ENCODE measurements at places on chromosomes 5 and 9.

DNA sequence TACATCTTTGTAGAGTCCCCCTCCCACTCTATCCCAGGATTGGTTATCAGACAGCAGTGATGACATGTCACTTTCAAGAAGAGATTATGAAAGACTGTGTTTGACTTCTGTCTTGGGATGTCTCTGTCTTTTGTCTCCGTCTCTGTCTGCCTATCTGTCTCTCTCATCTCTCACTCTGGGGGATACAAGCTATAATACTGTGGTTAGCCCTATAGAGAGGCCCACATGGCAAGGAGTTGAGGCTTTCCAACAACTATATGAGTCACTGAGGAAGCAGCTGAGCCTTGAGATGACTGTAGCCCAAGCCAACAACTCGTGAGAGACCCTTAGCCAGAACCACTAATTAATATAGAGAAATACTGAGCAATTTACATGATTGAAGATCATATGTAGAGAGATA, 284.8 kb downstream of the PDE4D start:
- no peak for DNase-seq

GRCh38 chr5:25488119-25488518, 843.3 kb upstream of the CDH10 start:
- DNase-seq = no peak

GRCh38 chr9:100575006-100575405, 2.9 kb upstream of the CAVIN4 start:
- no peak for DNase-seq

DNA sequence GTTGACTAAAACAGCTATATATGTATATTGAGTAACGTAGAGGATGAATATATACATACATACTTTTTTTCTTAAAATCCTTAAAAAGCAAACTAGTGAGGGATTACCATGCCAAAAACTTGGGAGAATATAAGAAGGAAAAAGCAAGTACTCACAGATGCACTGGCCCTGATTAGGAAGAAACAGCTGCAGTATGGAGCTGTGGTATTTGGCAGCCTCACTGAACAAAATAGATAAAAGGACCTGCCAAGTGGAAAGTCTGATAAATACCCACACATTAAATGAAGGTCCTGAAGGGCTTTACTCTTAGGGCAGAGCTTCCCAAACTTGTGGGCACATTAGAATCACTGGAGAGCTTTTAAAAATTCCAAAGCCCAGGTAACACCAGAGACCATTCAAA, 80.6 kb downstream of the FEM1C start:
- DNase-seq = no peak

DNA sequence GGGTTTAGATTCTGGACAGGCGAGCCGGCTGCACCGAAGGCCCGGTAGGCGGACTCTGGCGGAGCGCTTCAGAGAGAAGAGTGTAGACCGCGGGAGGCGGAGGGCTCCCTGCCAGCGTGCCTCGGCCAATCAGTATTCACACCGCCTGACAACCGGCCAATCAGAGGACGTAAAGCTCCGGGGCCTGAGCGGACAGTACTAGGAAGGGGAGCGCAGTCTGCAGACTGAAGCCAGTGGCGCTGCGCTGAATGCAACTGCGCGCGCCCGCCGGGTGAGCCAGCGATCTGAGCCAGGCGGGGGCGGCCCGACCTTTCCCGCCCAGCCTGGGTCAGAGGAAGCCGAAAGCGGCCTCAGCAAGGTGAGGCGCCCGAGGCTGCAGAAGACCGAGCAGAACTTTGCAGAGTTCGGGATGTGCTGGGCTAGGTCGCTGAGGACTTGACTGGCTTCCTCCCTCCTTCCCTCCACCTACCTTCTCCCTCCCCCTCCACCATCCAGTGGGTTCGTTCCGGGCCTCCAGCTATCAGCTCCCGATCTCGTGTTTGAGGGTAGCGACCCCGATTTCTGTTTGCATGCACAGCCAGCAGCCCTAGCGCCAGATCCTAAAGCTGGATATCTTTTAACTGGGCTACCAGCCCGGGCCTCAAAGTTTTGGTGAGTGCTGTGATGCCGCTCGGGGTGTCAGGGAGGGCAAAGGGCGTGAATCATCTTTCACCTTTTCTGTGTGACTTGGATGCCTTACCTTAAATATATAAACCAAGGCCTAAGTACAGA, at the start of gene DMRT2:
Gene DMRT2 (plus strand): TSS at position 233 of the 771 bp plus-strand sequence. CDS start 1,257 bp downstream, outside the sequence.
- DNase-seq = no peak

DNA sequence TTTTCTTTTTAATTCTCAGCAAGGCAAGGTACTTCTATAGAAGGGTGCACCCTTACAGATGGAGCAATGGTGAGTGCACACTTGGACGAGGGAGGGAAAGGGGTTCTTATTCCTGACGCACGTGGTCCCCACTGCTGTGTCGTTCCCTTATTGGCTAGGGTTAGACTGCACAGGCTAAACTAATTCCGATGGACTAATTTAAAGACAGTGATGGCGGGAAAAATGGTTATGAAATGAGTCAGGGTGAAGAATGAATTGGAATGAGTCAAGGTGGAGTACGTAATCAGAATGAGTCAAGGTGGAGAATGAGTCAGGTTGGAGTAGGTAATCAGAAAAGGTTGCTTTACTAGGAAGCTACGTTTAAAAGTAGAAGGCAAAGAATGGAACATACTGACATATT, 2.1 kb upstream of the HMGCS1 start:
- DNase-seq = no peak

DNA sequence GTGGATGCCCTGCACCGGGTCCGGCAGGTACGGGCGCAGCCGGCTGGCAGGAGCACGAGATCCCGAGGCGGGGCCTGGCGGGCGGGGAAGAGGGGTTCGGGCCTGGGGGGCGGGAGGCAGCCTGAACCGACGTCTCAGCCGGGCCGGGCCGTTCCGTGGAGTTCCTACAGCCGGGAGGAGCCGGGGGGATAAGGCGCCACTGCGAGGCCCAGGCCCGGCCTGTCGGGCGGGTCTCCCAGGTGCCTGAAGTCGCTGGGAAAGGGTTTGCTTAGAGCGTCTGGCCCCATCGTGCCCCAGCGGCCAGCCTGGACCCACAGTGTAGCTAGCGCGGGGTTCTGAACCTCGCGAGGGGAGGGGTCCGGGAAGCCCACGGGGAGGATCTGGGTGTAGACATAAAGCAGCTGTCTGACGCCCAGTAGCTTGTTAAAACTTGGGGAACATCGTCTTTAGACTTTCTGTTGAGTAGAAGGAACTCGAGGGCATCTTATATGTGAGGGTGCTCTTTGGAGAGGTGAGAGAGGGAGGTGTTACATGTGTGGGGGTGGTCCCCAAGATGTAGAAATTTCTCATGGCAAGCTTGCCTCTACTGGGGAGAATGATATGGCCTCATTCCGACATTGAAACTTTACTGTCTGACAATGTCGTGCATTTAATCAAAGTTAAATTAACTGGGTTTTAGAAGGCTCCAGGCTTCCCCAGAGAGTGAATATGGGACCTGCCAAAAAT, 524 bp downstream of the FUBP3 start:
- no peak for DNase-seq

- no peak for DNase-seq
Measured at GRCh38 chr5:105639068-105639467, 2031.7 kb downstream of the EFNA5 start.

DNA sequence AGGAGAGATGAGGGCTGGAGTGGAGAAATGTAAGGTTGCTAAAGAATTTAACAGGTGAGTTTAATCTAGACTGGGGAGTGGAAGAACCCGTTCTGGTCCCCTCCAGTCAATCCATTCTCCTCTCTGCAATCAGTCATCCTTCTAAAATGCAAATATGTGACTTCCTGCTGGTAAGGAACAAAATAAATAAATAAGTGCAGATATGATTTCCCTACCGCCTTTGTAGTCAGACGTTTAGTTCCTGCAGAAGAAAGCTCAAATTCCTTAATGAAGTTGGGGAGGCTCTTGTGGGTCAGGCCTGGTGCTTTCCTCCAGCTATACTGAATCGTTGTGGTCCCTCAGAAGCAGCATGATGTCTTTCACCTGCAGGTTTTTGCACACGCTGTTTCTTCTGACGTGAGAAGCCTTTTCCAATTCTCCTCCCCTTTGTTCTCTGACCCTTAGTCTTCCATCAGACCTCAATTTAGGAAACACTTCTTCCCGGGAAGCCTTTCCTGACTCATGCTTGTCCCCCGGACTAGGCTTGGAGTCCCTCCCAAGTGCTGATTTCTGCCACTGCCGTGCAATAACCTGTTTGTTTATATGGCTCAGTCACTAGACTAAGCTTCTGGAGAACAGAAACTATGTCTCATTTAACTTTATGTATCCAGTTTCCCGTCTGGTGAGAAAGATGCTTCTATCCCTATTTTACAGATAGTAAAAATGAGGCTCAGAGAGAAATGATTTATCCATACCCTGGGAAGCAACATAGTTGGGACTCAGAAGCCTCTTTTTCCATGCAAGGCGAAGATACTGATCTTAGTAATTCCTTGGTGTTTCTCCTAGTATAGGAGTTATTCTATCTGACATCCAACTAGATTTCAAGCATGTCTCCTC, 1.3 kb downstream of the ATP6V1G1 start:
- DNase-seq = no peak

Measured in GM19239 (cell line).